ENCODE measurements at places on chromosomes 5 and 9. TPM values are rescaled to one million over a fixed set of nuclear protein-coding genes. Genes with fewer than 3 reads are reported as not detected.

CDO1 gene
- polyA plus RNA-seq, result 2.2 TPM

C9orf50 gene
- 0.26 TPM for polyA plus RNA-seq

SPINK6 gene
- polyA plus RNA-seq, result not detected

CTSV gene
- 0.58 TPM for polyA plus RNA-seq

CD74 gene
- 4.9 TPM for polyA plus RNA-seq

LHX6 gene
- polyA plus RNA-seq, result not detected

FCN2 gene
- not detected for polyA plus RNA-seq

MCC gene
- polyA plus RNA-seq, result 17.0 TPM

PROB1 gene
- 0.25 TPM for polyA plus RNA-seq

MAP3K1 gene
- 7.7 TPM for polyA plus RNA-seq

TMEFF1 gene
- 0.45 TPM for polyA plus RNA-seq

PCDHGB1 gene
- 3.2 TPM for polyA plus RNA-seq

ANKDD1B gene
- 0.04 TPM for polyA plus RNA-seq

FOXD4L5 gene
- polyA plus RNA-seq, result not detected

Data from AG04450 (cell line).